ENCODE measurements at places on chromosomes 1 and 21.

GRCh38 chr1:65939636-65940035 lies 146.9 kb downstream of the PDE4B start:
- no peak for DNase-seq

DNA sequence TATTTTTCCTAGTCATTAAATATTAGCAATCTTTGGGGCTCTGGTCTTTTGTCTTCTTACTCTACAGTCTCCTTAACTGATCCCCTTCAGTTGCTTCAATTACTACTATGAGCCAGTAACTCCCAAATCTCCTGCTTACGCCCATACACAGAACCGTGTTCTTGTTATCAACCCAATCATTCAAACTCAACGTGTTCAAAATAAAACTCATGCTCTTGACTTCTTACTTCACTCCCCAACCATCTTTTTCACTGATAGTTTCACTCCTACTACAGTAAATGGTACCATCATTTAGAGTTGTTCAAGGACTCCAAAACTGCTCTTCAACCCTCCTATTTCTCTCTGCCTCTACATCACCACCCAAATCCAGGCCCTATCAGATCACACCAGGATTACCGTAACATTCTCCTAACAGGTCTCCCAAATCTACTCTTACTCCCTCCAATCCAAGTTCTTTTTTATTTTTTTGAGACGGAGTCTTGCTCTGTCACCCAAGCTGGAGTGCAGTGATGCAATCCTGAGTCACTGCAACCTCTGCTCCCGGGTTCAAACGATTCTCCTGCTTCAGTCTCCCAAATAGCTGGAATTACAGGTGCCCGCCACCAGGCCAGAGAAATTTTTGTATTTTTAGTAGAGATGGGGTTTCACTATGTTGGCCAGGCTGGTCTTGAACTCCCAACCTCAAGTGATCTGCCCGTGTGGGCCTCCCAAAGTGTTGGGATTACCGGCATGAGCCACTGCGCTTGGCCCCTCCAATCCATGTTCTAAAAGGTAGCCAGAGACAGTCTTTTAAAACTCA lies 3.0 kb downstream of the YARS1 start:
- DNase-seq: no peak

DNA sequence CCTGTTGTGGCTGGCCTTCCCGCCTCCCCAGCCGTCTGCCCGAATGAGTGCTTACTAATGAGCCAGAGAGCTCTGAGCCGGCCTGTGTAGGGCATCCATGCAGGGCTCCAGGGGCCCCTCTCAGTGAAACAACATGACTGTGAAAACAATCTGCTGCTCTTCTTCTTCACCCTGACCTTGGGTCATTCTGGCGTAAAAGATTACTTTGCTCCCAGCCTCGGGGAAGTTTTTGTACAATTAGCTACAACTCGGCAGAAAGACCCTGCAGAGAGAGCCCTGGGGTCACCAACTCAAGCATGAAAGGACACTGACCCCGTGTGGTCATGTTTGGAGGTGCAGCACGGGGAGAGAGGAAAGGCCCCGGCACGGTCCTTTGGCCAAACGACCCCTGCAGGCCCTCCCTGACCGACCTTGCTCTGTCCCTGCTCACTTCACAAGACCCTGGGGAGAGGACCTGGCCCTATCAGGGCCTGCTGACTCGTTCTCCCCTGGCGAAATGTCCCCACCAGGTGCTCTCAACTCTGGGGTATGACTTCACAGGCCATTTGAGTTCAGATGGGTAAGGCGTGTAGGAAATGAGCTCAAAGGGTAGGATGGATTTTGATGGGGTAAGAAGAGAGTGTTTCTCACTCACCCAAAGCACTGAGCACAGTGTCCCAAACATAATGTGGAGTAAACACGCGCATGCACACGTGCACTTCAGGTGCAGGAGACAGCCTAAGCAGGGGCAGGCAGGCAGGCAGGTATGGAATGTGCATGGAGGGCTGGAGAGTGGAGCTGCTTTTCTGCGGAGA lies 22.9 kb upstream of the FAM20B start:
- DNase-seq: peak; percentile 39

- DNase-seq: no peak
Measured at GRCh38 chr1:21077085-21077484, 99.6 kb downstream of the EIF4G3 start.

- no peak for DNase-seq
Measured at GRCh38 chr21:41726970-41727783, 39.7 kb downstream of the RIPK4 start.

- DNase-seq: no peak
Measured at GRCh38 chr1:165381745-165382505, 25.4 kb upstream of the LMX1A start.

- no peak for DNase-seq
Measured at GRCh38 chr1:153791648-153792253, 16.5 kb downstream of the SLC27A3 start.

DNA sequence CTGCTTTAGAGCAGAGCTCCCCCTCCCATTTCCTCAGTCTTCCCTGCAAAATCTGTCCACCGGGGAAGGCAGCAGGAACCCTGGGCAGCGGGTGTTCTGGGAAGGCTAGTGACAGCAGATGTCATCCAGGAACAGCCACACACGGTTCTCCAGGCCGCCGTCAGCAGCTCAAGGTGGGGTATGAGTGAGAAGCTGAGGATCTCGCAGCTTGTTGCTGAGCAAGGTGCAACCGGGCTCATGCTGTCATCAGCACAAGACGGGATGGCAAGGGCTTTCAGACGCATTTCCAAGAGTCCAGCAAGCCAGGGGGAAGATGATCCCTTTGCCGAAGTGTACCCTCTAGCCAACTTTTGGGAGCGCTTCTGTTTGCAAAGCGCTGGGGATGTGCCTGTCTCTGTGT lies 23.0 kb upstream of the SPSB1 start:
- no peak for DNase-seq

GRCh38 chr1:64519901-64520300 lies 50.0 kb downstream of the CACHD1 start:
- DNase-seq: no peak

GRCh38 chr21:22250355-22250754 lies 1252.1 kb downstream of the NCAM2 start:
- no peak for DNase-seq

DNA sequence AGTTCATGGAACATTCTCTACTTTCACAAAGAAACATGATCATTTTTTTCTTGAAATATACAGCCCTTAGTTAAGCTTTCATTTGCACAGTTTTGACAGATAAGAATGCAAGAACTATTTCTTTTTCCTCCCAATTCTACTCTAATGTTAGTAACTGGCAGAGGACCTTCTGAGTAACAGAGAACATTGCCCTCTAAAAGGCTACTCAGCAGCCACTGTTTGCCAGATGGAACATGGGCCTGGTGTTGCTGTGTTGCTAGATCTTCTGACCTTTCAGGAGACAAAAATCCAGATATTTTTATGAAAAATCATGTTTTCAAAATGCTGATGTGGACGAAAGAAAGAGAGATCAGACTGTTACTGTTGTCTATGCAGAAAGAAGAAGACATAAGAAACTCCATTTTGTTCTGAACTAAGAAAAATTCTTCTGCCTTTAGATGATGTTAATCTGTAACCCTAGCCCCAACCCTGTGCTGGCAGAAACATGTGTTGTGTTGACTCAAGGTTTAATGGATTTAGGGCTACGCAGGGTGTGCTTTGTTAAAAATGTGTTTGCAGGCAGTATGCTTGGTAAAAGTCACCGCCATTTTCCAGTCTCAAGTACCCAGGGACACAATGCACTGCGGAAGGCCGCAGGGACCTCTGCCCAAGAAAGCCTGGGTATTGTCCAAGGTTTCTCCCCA lies 2.9 kb upstream of the PRDX6 start:
- DNase-seq: no peak

GRCh38 chr1:177659281-177659680 lies 310.6 kb downstream of the SEC16B start:
- no peak for DNase-seq
